ENCODE measurements at places on chromosomes 13 and 19. TPM values are rescaled to one million over a fixed set of nuclear protein-coding genes. Genes with fewer than 3 reads are reported as not detected.
A peak's percentile ranks its signal among the peaks of the same experiment; 100 is the strongest.

The CXCL17 gene
- not detected for total RNA-seq

The AMER2 gene
- total RNA-seq: not detected

GRCh38 chr13:74061926-74062595, 72.1 kb downstream of the KLF12 start:
- DNase-seq: peak; percentile 52

GRCh38 chr13:90541346-90541745, 806.1 kb upstream of the MIR17HG start:
- no peak for DNase-seq

The PPM1N gene
- 8.0 TPM for total RNA-seq

GRCh38 chr13:32473650-32474049, 45.7 kb upstream of the N4BP2L1 start:
- no peak for DNase-seq

GRCh38 chr13:88857256-88857655, 1186.1 kb downstream of the SLITRK5 start:
- no peak for DNase-seq

DNA sequence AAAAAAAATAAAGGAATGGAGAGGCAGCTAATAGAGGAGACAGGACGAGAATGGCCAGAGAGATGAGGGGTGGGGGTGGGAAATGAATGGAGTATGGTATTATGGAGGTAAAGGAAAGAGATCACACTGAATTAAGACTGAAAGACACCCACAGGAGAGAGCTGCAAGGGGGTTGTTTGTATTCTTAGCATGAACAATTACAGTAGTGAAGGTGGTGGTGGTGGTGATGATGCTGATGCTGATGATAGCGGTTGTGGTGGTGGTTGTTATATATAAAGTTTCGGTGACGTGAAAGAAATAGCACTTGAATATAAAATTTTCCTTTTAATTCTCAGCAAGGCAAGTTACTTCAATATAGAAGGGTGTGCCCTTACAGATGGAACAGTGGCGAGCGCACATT, 2.8 kb upstream of the ADGRE3 start:
- no peak for DNase-seq

The ZNF526 gene
- 8.7 TPM for total RNA-seq

- no peak for DNase-seq
Observed at GRCh38 chr13:29359181-29359580, 236.3 kb downstream of the SLC7A1 start.

The ZNF460 gene
- 57.1 TPM for total RNA-seq
